ENCODE measurements at places on chromosomes 6 and 20.
A peak's percentile ranks its signal among the peaks of the same experiment; 100 is the strongest.

- DNase-seq, result no peak
These were observed 490.4 kb downstream of the CDKAL1 start for GRCh38 chr6:21024616-21025015.

GRCh38 chr6:117025310-117025709 lies 148.3 kb downstream of the RFX6 start:
- no peak for DNase-seq

GRCh38 chr20:33910056-33910455 lies 83.7 kb upstream of the RALY start:
- peak; percentile 45 for DNase-seq

DNA sequence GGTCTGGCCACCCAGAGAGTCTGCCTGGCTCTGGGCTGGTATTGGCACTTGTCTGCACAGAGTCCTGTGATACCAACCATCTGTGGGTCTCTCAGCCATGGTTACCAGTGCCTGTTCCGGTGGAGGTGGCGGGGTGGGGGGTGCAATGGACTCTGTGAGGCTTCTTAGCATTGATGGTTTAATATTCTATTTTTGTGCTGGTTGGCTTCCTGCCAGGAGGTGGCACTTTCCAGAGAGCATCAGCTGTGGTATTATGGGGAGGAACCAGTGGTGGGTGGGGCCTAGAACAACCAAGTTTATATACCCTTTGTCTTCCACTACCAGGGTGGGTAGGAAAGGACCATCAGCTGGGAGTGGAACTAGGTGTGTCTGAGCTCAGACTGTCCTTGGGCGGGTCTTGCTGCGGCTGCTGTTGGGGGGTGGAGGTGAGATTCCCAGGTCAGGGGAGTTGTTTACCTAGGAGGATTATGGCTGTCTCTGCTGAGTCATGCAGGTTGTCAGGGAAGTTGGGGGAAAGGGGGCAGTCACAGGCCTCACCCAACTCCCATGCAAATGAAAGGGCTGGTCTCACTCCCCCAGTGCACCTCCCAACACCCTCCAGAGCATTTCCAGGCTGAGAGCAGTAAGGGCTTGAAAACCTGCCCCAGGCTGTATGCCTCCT lies 117.5 kb downstream of the FLRT3 start:
- DNase-seq, result no peak

DNA sequence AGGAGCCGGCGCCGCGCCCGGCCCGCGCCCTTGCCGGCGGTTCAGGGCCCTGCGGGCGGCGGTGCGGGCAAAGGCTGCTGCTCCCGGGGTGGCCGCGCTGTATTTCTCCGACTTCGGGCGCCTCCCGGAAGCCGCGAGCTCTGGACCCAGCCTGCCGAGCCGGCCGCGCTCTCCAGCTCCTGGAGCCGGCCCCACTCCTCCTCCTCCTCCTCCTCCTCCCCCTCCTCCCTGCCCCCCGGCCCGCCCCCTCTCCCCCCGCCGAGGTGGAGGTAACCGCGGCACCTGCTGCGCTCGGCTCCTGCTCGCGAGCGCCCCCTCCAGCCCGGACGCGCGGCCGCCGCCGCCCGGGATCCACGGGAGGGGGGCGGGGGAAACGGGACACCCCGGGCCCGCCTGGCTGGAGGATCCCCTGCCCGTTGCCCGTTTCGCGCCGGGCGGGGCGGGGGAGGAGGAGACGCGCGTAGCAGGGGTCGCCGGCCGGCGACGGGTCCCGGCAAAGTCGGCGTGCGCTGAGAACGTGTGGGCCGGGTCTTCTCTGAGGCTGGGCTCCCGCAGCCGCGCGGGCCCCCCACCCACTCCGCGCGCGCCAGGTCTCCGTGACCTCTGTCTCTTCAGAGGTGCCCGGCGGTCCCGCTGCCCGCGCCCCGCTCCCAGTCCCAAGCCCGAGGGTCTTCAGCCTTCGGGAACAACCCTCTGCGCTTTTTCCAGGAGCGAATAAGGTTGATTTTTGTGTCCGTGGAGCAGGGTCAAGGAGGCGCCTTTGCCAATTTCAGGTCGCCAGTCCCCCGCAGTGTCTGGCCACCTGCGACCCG lies at the start of gene SLC22A23:
Gene SLC22A23 (minus strand): TSS at position 153 of the 812 bp plus-strand sequence. CDS start 491 bp downstream, outside the sequence.
- DNase-seq, result peak; percentile 81

- DNase-seq, result no peak
These were observed 1.5 kb downstream of the HLA-DQA1 start for GRCh38 chr6:32638532-32639219.

- DNase-seq, result no peak
These were observed 256.4 kb downstream of the GMPR start for GRCh38 chr6:16494793-16495192.

DNA sequence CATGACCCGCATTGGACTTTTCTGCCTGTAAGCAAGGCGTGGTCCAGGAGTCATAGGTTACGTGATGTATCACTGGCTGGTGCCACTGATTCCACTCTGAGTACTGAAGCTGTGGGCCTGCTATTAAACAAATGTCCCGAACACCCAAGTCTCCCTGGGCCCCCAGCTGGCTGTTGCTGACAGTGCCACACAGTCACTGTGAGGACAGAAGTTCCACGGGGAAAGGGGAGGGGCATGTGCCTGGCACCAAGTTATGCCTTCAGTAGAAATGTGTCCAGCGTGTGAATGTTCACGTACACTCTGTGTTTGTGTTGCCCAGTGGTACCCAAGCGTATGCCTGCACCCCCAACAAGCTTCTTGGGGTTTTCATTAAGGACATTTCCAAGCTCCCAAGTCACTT lies 171.4 kb upstream of the QKI start:
- DNase-seq, result no peak

- no peak for DNase-seq
These were observed 18.4 kb downstream of the POPDC3 start for GRCh38 chr6:105161421-105161820.

DNA sequence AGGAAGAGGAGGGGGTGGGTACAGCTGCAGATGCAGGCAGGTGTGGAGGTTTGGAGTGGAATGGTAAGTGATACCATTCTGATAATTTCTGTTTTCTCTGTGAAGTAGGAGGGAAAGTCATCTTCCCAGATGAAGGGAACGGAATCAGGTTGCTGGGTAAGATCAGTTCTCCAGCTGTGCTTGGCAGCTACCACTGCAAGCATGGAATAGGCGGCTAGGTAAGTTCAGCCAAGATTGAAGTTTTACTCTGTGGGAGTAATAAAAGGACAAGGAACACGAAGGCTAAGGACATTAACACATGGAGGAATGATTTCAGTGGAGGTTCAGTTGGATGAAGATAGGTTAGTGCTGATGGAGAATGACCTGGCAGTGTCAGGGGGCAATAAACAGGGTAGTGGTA lies 128.3 kb downstream of the CARMIL1 start:
- DNase-seq, result no peak

DNA sequence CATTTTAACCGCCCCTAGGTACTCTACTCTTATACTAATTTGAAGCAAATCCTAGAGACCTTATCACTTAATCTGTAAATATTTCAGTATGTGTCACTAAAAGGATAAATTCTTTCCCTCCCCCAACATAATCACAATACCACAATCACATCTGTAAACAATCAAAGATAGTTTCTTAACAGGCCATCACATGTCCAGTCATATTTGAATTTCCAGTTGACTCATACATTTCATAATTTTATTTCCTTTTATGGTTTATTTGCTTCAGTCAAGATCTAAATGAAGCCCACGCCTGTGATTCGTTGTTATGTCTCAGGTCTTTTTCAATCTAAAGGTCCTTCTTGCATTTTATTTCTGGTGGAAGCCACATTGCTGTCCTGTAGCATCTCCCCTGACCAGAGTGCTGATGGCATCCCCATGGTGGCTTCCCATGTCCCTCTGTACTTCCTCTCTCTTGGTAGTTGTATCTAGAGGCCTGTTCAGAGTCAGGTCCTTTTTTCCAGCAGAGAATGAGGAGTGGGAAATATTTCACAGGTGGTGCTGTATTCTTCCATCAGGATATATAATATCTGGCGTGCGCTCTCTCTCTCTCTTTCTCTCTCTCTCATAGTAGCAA lies 128.6 kb upstream of the SLC22A23 start:
- no peak for DNase-seq

DNA sequence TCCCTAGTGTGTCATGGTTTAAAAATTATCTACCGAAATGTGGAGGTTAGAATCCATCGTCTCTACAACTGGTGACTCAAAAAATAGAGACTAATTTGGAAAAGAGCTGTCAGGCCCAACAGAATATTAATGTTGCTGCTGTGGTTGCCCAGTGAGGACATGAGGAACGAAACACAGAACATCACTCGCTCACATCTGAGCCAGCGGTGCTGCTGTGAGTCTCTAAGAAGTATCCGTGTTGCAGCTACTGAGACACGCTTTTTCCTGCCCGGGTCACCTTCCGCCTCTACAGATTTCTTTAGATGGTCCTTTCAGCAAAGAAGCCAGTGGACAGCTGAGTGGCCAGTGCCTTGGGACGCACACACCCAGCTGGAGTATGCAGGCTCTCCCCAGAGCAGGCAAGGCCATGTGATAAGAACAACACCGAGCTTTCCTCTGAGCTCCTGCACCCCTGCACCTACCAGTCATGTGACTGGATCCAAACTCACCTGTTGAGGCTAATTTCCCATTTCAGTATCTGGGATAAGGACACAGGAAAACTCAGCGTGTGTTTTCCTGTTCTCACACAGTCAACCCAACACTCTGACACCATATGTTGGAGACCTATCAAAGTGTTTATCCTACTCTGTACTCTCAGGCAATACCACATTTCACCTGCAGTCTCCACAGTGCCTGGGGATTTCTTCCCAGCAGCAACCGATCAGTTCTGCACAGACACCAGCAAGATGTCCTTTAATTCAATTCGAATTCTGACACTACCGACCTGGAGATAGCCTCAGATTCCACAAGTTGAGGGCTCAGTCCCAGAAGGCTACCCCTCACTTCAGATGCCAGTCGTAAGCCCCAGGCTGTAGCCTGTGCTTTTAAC lies 119.0 kb upstream of the RPS6KA2 start:
- DNase-seq, result no peak

DNA sequence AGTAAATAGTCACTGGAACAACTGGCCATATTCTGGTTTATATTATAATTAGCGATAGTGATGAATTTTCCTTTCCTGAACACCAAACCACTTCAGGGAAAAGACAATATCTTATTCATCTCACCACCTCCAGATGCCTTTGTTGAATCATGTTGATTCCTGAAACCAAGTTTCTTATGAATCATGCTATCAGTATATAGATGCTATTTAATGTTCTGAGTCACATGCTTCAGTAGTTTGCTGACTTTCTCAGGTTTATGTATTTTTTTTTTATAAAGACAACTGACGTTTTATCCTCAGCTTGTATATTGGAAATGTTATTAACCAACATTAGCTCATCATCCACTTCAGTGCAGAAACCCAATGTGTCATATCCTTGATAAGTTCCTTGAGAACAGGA lies 710.2 kb upstream of the POU3F2 start:
- no peak for DNase-seq

DNA sequence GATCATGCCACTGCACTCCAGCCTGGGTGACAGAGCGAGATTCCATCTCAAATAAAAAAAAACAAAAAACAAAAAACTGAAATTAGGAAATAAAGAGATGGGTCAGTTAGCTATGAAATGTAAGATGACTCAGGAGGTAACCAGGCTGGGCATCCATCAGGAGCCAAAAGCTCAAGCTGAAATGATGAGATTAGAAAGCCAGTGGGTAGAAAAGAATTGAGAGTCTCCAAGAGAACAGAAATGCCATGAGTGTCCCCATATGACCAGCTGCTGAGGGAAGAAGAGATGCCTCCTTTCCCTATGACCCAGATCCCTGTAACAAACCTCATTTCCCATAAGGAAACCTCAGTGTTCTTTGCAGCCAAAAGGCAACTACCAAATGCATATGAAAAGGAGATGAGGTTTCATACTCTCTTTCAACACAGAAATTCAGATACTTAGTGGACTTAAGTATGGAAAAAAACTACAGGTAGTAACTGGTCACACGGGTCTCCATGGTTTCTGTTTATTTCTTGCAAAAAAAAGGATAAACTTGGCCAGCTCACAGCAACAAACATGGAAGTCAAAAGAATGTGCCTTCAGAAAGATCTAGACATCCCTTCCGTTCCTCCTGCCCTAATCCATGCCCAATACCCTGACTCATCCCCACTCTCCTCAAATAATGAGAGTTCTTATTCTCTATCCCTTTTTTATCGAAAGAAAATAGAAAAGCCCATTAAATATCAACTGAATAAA lies 8.1 kb downstream of the ARHGAP18 start:
- no peak for DNase-seq

- DNase-seq, result no peak
These were observed 12.5 kb downstream of the CTSZ start for GRCh38 chr20:58994390-58995159.

DNA sequence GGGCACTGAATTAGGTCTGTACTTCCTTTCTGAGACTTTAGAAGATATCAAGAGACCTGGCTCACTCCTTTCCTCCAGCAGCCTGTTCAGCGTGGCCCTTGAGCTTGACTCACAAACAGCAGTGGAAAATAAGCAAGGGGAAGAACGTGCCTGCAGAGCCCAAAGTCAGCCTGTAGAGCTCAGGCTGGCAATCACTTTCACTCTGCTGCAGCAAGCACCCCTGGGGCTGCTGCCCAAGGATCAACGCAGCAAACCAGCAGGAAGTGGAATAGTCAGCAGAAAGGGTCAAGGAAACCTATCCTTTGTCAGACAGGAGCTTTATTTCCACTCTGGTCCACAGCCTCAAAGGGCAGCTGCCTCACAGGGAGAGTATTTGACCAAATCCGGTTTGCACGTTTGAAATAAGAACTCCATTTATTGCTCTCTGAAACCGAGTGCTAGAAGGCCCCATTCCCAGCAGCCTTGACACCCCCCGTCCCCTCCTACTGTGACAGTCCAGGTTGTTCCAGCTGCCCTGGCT lies 77.4 kb downstream of the PRDM1 start:
- DNase-seq, result peak; percentile 61

GRCh38 chr6:153058291-153058690 lies 55.8 kb upstream of the MTRF1L start:
- DNase-seq, result no peak

GRCh38 chr20:64177787-64178186 lies 13.5 kb downstream of the MYT1 start:
- DNase-seq, result no peak

DNA sequence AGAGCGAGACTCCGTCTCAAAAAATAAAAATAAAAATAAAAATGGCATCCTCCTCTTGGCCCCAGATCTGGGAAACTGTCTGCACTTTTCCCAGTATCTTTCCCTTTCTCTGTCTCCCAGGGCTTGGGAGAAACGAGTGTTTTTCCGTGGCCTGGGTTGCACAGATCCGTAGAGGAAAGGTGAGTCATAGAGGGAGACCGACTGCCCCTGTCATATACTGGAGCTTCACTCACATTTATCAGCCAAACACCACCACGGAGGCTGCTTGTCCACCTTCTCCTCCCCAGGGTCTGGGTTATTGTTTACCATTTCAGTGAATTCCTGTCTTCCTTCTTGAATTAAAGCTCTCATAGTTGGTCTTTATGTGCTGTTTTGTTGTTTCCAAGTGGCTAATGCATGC lies 31.9 kb upstream of the EIF2S2 start:
- DNase-seq, result no peak

GRCh38 chr6:6713657-6714056 lies 125.1 kb downstream of the LY86 start:
- DNase-seq, result no peak

- DNase-seq, result no peak
These were observed 2.3 kb upstream of the OCSTAMP start for GRCh38 chr20:46552460-46553420.

GRCh38 chr6:165244524-165245247 lies 64.7 kb downstream of the C6orf118 start:
- DNase-seq, result no peak

GRCh38 chr20:44572551-44573500 lies 9.6 kb upstream of the PKIG start:
- no peak for DNase-seq
